ENCODE measurements at places on chromosomes 5 and 9.

- no peak for DNase-seq
Measured at GRCh38 chr9:32735476-32735875, 47.9 kb upstream of the TMEM215 start.

GRCh38 chr5:148205044-148205806 is 2.4 kb downstream of the SPINK6 start:
- DNase-seq = no peak

- DNase-seq = no peak
Measured at GRCh38 chr9:131252120-131252519, 24.2 kb downstream of the FAM78A start.

DNA sequence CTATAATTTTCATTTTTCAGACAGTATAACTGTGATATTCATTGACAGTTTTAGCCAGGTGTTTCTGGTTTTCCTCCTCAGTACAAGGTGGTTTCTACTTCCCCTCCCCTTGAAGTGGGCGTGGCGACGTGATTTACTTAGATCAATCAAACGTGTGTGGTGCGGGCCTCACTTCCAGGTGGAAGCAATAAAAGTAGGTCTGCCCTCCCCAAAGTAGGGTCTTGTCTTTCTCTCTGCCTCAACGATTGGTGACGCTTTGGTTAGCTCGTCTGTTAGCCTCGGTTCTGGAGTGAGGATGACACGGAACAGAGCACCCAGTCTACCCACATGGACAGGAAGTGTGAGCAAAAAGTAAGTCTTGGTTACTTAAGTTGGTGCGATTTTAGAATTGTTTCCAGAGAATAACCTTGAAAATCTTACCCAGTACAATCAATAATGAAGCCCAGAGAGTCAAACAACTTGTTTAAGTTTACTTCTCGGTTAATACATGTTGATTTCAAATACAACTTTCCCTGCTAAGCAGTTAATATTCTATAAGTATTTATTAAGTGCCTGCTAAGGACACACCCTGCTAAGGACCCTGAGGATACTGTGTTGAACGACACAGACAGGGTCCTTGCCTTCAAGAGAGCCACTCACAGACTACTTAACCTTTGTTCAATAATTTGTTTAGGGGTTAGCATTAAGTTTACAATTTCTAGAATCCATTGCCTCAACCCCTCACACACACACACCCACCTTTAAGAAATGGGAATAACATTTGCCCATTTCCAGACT is 48.4 kb downstream of the COX7C start:
- DNase-seq = no peak

DNA sequence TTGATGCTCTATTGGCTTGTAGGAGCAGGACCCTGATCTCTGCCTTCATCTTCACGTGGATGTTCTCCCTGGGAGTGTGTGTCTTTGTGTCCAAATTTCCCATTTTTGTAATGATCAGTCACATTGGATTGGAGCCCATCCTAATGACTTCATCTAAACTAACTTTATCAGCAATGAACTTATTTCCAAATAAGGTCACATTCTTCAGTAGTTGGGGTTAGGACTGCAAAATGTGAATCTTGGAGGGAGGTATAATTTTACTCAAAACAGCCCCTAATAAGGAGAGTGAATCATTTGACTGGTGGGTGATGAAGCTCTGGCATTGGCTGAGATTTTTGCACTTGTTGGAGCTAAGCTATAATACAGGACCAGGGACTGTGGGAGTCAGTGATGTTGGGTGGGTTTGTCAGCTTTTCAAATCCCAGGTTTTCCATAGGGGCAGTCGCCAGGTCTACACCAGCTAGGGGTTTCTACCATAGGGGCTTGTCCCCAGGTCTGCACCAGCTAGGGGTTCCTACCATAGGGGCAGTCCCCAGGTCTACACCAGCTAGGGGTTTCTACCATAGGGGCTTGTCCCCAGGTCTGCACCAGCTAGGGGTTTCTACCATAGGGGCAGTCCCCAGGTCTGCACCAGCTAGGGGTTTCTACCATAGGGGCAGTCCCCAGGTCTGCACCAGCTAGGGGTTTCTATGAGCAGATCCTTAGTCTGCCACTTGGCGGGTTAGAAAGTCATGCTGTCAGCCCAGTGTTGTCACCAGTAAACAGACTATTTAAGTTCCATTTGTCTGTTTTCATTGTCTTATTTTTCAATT is 382.6 kb upstream of the DAP start:
- DNase-seq = peak; percentile 51

- DNase-seq = peak; percentile 93
Measured at GRCh38 chr5:172801179-172801671, 30.2 kb upstream of the DUSP1 start.

GRCh38 chr5:107864793-107865192 is 194.1 kb upstream of the EFNA5 start:
- DNase-seq = peak; percentile 26

DNA sequence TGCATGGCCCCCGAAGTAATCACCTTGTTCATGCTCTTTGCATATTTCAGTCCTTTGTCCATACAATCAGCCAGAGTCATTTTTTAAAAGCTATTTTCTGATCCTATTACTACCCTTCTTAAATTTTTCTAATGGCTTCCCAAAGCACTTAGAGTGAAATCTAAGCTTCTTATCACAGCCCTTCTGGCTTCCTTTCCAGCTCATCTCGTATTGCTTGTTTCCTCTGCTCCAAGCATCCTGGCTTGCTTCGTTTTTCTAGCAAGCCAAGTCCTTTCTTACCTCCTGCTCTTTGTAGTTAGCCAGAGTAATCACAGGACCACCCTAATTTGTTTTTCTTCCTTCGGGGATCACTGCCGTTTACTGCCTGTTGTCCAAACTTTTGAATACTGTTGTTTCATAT is 453.3 kb downstream of the KIF4B start:
- DNase-seq = no peak

GRCh38 chr5:150175536-150175935 is 9.0 kb downstream of the CDX1 start:
- DNase-seq = peak; percentile 50

GRCh38 chr5:39137819-39138451 is 63.7 kb upstream of the RICTOR start:
- DNase-seq = no peak

GRCh38 chr9:137168904-137169856 is 671 bp downstream of the LRRC26 start:
- DNase-seq = peak; percentile 49

DNA sequence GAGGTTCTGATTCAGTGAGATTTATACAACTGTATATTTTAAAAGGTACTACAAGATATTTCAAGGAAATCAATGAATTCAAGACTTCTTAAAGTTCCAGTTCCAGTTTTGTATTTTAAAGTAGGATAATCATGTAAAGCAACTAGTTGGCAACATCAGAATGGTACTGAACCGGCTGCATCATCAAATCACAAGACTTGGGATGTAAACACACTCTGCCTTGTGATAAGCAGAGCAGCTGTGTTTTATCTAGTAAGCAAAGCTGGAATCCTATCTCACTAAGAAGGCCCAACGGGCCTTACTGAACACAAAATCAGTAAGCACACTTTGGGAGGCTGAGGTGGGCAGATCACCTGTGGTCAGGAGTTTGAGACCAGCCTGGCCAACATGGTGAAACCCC is 327.2 kb upstream of the NREP start:
- DNase-seq = no peak

DNA sequence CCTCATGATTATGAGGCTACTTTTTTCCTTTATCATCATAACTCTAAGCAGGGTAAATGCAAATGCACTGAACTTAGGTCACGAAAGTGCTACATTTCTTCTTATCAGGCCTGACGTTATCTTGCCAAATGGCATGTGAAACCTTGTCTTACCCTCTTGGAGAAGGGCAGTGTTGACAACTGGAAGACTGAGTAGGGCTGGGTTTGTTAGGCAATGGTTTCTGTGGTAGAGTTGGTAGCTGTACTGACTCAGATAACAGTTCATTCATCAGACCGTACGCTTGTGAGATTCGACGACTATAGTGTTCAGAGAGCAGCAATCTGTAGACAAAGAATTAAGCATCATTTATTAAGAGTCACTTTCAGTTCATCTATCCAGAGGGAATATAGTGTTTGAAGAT is 127.7 kb downstream of the CPLANE1 start:
- DNase-seq = no peak

DNA sequence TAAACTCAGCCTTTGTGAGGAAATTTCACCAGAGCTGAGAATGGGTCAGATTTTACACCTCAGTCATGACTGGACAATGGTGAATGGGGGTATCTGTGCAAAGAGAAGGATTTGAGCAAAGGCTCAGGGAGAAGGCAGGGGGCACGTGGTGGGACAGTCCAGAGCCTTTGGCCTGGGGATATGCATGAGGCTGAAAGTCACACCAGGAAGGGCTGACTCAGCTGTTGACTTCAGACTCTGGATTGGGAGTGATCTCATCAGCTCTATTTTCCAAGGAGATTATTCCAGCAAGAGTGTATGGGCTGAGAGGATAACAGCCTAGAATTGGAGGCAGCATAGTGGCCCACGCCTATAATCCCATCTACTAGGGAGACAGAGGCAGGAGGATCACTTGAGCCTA is 53.6 kb downstream of the SAXO1 start:
- DNase-seq = peak; percentile 76

DNA sequence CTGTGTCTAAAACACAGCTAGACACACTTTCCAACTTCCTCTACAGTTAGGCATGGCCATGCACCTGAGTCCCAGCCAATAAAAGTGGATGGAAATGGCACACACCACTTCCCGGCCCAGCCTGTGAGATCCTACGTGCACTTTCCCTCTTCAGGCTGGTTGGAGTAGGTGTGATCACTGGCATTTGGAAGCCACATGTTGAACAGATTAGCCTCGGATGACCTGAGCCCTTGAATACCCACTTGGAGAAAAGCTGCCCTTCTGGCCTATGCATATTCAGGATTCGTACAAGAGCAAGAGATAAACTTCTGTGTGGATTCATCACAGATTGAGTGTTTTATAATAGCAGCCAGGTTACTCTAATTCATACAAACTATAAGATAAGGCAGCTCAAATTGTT is 359.0 kb upstream of the SLC30A5 start:
- DNase-seq = no peak

DNA sequence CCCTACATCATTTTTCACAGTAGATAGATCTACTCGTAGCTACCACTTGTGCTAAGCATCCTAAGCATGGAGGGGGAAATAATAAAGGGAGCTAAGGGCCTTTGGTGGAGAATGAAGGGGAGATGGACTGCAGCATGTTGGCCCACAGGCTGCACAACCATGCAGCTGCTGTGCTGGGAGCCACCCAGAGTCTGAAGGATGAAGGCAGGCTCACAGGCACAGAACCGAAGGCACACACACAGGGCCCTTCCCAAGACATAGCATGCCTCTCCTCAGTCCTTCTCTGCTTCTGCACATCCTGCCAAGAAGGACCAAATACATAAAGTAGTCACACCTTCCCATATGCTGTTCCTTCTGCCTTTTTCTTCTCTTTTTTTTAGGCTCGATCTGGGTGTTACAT is 6.6 kb downstream of the FAM193B start:
- no peak for DNase-seq

- DNase-seq = peak; percentile 99
Measured at GRCh38 chr9:72477930-72478518, 43.4 kb upstream of the TMC1 start.

- DNase-seq = peak; percentile 54
Measured at GRCh38 chr9:77826621-77827020, 178.5 kb upstream of the GNA14 start.

DNA sequence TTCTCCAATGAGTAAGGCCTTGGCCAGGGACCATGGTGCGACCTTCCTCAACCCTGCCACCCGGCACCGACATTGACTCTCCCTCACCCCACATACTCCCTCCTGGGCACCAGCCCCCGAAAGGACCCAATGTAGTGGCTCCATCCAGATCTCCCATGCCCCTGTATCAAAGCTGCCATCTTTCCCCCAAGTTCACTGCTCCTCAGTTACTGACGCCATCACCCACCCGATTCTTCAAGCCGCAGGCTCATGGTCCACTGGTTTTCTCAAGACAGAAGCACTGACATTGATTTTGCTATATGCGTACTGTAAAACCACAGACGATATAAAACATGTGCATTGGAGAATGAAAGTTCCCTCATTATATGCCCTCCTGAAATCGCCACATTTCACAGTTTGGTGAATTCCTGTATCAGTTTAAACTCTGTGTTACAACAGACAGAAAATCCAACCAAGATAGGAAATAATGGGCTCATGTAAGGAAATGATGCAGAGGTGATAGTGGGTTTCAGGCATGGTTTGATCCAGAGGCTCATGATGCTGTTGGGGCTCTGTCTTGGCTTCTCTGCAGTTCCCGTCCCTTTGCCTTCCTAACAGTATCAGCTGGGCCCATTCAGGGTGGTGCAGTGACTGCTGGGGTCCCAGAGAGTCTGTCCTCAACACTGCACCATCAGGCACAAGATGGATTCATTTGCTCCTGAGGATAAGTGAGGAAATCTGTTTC is 207.3 kb upstream of the IER5L start:
- DNase-seq = no peak

DNA sequence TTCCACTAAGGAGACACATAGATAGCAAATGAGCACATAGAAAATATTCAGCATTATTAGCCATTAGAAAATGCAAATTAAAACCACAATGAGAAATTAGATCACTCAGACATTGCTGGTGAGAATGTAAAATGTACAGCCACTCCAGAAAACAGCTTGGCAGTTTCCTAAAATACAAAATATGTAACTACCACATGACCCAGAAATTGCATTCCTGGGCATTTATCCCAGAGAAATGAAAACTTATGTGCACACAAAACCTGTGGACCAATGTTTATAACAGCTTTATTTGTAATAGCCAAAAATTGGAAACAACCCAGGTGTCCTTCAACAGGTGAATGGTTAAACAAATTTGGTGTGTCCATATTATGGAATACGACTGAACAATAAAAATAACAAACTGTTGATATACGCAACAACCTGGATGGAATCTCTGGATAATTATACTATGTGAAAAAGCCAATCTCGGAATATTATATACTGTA is 34.8 kb upstream of the SHC3 start:
- DNase-seq = no peak

DNA sequence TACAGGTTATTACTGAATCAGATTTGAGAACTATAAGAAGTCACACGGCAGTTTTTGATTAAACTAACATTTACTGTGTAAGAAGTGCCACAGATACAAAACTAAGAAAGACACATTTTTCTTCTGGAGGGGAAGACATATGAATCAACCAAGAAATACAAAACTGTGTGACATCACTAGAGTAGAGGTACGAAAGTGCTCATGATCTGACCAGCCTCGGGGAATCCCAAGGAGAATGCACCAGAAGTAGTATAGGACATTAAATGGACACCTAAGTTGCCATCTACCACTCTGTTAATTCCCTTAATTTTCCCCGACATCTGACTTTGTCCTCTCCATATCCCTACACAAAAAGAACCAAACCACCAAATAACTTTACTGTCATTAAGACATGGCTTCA is 5.3 kb upstream of the IFNK start:
- no peak for DNase-seq

DNA sequence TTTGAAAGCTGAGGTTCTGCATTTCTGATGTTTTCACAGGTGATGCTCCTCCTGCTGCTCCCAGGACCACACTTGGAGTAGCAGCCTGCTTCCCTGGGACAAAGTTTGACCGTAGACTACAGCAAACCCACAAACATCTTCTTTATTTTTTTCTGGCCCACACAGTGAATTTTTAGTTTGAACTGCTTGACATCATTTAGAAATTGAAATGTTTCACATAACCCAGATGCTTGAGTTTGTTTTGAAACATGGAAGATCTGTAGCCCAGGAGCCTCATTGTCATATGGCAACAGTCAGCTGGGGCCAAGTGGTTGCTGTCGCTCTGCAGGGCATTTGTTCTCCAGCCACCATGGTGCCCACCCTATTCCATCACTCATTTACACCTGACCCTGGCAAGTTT is 8.4 kb downstream of the SH3TC2 start:
- no peak for DNase-seq

GRCh38 chr9:34988218-34989002 is 1.1 kb upstream of the DNAJB5 start:
- DNase-seq = no peak

- no peak for DNase-seq
Measured at GRCh38 chr5:74352256-74352655, 288.3 kb downstream of the ENC1 start.
